Uterus (tissue), 4 donors: ENCODE measurements at places on chromosomes 6 and 20.

- no peaks in the 10 kb centered on the region for H3K27me3 ChIP-seq
- H3K27ac ChIP-seq = no peak overlapping the region
- no peaks in the 10 kb centered on the region for H3K36me3 ChIP-seq
- no peak overlapping the region for H3K4me3 ChIP-seq
These were observed 129.2 kb downstream of the TRDN start for GRCh38 chr6:123507582-123507981.

GRCh38 chr20:20566516-20566915, 145.9 kb downstream of the RALGAPA2 start:
- no peaks in the 10 kb centered on the region for H3K36me3 ChIP-seq
- DNase-seq = no peak
- no peaks in the 10 kb centered on the region for H3K27me3 ChIP-seq
- H3K4me1 ChIP-seq = no peaks in the 10 kb centered on the region
- no peak overlapping the region for H3K4me3 ChIP-seq
- no peak overlapping the region for H3K27ac ChIP-seq

DNA sequence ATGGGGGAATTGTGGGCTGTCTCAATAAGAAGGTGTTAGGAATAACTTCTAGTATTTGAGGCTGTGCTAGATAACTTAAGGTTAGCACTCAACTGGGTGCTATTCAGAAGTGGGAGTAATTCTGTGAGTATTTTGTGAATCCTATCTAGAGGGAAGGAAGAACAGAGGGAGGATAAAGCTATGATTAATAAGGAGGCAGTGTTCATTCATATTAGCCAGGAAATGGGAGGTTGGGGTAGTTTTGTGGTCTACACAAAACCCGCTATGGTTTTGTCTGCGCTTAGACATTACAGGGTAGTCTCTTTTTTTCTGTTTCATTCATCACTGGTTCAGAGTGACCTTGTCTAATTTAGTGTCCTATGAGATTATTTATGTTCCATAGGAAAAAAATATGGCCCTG, 341.0 kb downstream of the ARHGAP18 start:
- H3K27me3 ChIP-seq = no peaks in the 10 kb centered on the region
- no peak overlapping the region for H3K27ac ChIP-seq
- H3K4me1 ChIP-seq = no peaks in the 10 kb centered on the region
- no peak overlapping the region for H3K4me3 ChIP-seq
- H3K36me3 ChIP-seq = no peaks in the 10 kb centered on the region

DNA sequence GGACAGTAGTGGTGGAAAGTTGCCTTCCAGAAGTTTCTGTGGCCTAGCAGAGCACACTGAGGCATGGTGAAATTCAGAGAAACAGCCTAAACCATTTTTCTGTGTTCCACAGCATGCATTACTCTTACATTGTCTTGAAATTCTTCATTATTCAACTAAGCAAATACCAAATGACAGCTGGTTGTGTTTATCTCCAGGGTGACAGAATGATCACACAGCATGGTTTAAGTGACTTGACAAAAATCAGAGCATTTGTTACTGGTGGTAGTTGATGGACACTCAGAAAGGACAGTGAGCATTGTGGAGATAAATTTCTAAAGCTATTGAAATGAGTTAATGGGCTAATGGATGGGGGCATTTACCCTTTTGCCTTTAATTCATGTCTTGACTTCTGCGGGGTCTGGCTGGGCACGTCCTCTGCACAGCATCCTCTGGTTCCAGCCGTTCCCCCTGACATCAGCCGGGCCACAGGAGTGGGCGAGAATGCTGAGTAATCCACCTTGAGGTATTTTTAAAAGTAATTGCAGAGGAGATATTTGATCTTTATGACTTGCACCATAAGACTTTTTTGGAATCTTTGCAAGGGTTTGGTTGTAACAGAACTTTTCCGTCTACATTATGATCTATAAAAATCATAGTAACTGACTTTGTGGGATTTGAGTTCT, 78.9 kb upstream of the SCP2D1 start:
- DNase-seq = no peak
- H3K36me3 ChIP-seq = no peaks in the 10 kb centered on the region
- H3K27me3 ChIP-seq = no peaks in the 10 kb centered on the region
- H3K27ac ChIP-seq = no peak overlapping the region
- no peak overlapping the region for H3K4me3 ChIP-seq

DNA sequence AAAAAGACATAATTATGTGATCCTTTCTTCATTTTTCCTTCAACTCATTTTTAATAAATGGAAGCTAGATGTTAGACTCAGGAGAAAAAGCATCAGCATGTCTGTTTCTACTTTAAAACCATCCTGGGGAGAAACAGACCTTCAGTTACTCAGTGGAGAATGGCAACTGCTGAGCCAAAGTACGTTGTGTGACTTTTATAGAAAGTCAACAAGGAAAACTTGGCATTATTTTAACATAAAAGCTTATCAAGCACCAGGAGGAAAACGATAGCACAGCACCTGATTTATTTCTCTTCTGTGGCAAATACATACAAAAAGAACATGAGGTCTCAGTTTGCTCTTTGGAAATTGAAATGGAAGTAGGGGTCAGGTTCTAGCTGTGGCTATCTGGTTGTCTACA, 115.3 kb upstream of the RIPOR2 start:
- H3K4me3 ChIP-seq = no peak overlapping the region
- H3K4me1 ChIP-seq = peaks cover 10% of the 10 kb centered on the region
- peak; percentile 35 for DNase-seq
- H3K27me3 ChIP-seq = no peaks in the 10 kb centered on the region
- H3K27ac ChIP-seq = peak overlapping the region; percentile 87
- no peaks in the 10 kb centered on the region for H3K36me3 ChIP-seq
